Natural killer cell treated with Interleukin-12 subunit alpha and Interleukin-12 subunit beta and Interleukin-15 and Interleukin-18, amount 100 ng/mL, for 72 hours (primary cell): ENCODE measurements at places on chromosomes 3 and 15.

DNA sequence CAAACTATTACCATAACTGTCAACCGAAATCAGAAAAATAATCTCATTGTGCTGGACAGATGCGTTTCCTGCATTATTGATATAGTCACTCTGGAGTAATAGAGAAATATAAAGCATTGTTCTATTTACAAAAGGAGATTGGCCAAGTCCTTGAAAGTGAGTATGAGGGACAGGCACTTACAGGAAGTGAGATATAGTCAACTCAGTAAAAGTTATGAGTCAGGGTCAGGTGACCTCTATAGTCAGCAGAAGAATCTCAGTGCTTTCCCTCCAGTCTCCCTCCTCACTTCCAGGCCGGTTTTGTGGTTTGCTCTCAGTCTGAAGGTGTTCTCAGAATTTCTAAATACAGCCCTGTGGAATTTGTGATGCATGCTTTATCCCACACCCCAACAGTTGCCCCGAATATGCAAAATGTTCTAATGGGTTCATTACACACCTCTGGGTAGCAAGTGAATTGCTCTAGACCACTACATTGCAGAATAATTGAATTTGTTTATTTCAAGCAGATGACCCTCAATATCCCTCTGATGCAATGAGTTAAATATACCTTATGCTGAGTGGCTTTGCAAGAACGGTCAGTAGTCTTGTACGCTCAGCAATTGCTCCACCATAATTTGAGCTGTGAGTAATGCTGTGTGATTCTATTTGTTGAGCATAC, 787.7 kb downstream of the MCTP2 start:
- no peak for DNase-seq

DNA sequence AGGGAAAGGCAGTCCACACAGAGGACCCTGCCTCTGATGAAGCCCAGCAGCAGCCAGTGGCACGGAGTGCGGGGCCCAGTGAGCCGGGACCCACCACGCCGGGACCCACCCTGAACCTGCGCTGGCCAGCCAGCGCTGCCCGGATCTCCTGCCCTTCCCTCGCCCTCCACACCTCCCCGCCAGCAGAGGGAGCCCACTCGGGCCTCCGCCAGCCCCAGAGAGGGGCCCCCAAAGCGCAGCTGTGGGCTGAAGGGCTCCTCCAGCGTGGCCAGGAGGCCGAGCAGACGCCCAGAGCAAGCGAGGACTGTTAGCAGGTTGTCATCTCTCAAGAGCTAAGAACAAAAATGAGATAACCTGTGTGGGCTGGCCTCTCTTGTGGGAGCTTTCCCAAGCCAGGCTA, 81.3 kb upstream of the ATP10A start:
- DNase-seq, result no peak

DNA sequence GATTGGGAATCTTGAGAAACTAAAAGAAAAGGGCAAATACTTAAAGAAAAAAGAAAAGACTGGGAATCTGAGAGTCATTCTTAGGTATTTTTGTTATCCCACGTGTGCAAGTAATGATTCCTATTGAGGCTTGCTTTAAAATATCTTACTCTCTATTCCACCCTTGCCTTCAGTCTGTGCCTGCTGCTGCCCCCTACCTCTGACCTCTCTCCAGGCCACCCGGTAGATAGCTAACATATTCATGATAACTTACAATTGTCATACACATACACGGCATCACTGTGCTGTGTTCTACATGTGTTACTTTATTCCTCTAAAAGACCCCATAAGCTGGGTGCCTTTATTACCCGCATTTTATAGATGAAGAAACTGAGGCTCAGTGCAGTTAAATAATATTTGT, 27.8 kb upstream of the ATP13A3 start:
- DNase-seq, result no peak

DNA sequence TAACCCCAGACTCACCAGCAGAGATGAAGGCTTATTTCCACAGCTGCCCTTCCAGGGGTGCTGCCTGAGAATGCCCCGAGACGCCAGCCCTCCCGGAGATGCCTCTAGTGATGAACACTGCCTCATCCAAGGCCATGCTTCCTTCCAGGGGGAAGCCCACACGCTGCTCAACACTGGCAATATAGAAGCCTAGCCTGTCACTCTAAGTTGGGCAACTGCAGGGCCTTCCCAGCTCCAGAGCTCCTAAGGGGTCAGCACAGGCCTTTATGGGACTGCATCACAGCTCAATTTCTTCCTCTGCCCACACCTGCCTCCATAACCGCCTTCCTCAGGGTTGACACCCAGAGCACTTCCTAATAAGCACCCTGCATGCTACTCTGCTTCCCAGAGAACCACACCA, 217.7 kb downstream of the ABHD5 start:
- DNase-seq, result no peak

DNA sequence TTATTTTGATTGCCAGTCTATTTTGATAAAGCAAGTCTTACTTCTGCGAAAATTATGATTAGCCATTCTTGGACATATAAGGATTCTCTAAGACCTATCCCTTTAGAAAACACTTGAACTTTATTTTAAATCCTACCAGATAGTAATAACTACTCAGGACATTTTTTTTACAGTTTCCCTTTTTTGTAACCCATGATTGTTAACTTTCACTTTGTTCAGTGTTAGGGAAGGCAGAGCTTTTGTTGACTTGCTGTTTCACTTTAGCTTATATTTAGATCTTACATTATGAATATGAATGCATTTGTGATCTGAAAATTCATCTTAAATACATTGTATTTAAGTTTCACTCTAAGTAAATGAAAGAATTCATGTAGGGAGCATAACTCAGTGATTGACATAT, 167.0 kb downstream of the AKAP13 start:
- no peak for DNase-seq

DNA sequence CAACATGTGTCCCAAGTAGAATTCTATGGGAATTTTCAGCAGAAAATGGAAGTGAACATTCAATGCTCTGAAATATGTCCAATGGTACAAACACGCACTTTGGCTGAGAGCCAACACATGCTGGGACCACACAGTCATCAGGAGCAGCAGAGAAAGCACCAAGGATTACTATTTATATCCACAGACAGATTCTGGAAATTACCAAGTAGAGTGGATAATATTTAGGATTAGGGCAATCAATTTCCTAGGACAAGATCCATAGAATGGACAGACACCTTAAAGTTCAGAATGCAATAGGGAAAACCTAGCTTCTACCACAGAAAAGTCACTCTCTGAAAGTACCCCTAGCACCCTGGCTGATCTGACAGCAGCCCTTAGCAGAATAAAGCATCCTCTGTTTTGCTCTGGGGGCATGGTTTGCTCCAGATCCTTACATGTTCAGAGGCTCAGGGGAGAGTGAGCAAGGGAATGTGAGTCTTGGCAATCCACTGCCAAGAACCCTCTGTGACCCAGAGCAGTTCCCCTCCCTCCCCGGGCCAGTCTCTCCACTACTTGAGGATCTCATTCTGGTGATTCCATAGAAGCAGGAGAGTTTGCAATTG, 206.0 kb upstream of the WNT5A start:
- DNase-seq, result no peak

DNA sequence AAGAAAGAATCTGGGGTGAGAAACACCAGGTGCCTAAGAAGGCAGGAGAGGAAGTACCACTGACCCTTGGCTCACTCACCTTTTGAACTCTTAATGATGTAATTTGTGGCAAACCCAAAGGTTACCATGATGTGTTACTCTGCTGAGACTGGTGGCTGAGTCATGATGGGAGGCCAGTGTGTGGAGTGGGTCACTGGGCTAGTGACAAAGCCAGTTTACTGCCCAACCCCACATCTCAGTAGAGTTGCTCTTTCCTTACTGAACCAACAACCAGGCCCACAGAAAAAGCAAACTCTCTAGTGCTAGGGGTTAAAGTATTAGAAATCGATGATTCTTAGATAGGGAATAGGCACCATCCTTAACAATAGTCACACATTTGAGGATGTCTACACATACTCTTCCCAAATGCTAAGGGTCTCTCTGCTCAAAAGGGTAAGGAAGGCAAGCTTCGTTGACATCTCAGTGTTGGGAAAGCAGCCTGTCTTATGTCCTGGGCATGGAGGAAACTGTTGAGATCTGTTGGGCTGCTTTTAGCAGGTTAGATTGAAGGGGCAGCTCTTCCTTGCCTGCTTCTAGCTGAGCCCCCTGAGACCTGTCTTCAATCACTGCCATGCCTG, 3.1 kb downstream of the RBP2 start:
- no peak for DNase-seq

DNA sequence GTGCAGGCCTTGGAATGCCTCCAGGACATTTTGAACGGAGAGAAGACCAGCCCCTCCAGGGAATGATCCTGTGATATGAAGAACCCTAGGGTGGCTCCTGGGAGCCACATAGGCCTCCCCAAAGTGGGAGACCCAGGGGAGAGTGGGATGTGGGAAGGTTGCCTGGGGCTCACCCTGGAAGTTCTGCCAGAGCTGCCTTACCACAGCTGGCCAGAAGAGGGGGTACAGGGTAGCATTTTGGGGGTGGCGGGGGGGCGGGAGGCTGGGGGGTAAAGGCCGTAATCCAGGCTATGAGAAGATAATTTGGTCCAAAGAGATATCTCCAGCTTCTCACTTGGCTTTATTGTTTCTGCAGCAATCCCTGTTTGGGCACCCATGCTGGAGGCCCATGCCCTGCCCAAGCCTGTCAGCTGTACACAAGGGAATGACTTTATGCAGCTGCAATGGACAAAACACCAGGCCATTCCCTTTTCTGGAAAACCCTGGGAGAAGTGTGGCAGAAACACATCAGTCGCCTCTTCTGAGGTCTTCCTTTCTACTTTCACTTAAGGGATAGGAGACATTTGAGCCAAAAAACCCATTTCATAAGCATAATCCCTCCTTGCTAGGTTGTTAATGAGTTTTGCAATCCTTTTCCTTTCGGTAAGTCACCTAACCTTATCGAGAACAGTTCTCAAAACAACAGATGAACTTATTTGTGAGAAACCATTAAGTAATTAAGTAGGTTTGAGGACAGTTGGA, 11.0 kb upstream of the MUSTN1 start:
- DNase-seq, result no peak
